ENCODE measurements at places on chromosomes 5 and 9.

GRCh38 chr9:134135343-134136117 is at the start of gene WDR5:
Gene WDR5, plus strand, starts transcription at chr9:134136082. Its CDS starts 3,796 bp downstream, at chr9:134139878.
- peak; percentile 90 for DNase-seq

GRCh38 chr9:125519734-125520133 is 187.3 kb downstream of the MAPKAP1 start:
- DNase-seq = no peak

DNA sequence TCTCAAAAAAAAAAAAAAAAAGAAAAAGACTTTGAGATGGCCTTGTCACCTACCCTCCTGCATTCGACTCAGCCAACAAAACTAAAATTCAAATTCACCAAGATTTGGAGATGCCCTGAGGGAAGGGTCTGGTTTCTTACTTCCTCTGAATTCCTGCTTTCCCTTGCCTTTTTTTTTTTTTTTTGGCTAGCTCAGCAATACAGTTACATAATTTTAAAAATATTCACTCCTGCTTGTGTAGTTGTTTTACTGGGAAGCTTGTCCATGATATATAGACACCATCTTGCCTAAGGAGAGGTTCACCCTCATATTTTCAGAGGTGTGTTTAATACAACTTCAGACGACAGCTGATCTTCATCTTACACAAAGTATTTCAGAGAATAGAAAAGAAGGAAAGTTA is 21.3 kb upstream of the SERINC5 start:
- DNase-seq = no peak

GRCh38 chr5:122192497-122193496 is 63.5 kb downstream of the ZNF474 start:
- peak; percentile 70 for DNase-seq

DNA sequence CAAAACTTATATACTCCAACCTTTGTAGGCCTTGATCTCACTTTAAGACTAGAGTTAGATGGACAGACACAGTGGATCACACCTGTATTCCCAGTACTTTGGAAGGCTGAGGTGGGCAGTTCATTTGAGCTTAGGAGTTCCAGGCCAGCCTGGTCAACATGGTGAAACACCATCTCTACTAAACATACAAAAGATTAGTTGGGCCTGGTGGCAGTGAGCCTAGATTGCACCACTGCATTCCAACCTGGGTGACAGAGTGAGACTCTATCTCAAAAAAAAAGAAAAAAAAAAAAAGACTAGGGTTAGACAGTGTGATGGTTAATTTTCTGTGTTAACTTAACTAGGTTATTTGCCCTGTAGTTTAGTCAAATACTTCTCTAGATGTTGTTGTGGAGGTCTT is 74.1 kb downstream of the CFAP95 start:
- DNase-seq = no peak

DNA sequence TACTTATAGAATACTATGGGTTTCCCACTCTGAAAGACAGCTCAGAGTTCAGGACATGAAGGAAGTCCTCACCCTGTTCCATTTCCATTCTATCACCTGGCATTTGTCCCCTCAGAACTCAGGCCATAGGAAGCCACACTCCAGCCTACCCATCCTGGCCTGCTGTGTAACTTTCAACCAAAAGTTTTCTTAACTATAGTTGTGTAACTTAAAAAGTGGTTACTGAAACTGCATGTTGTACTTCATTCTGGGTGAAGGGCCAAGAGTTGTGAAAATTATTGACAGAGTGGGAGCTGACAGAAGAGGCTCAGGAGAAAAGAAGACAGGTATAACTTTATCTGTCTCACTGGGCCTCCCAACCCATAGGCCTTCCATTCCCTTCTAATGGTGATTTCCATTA is 212.5 kb downstream of the RAB3C start:
- no peak for DNase-seq

DNA sequence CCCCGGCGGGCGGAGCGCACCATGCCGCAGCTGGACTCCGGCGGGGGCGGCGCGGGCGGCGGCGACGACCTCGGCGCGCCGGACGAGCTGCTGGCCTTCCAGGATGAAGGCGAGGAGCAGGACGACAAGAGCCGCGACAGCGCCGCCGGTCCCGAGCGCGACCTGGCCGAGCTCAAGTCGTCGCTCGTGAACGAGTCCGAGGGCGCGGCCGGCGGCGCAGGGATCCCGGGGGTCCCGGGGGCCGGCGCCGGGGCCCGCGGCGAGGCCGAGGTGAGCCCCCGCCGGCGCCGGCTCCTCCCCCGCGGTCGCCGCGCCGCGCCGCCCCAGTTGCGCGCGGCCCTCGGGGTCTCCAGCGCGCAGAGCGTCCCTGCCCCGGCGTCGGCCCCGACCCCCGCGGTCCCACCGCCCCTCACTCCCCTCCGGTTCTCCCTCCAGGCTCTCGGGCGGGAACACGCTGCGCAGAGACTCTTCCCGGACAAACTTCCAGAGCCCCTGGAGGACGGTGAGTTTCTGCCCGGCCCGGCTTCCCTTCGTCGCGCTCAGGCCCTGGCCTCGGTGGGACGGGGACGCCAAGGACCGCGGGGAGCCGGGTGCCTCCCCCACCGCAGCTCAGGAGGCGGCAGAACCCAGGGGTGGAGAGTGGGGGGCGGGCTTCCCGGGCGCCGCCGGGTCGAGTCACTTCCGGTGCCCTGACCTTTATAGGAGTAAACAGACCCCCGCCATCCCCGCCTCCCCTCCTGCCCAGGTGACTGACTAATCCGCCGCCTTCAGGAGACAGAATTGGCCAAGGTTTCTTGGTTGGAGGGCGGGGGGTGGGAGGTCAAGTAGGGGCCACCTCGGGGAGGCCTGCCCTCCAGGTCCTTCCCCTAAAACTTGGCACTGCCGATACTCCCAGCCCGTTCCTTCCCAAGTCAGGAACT is 665 bp downstream of the TCF7 start:
- no peak for DNase-seq

GRCh38 chr5:156186760-156187159 is 140.2 kb upstream of the SGCD start:
- no peak for DNase-seq
